Chondrocyte (in vitro differentiated cells): ENCODE measurements at places on chromosomes 2 and 18. TPM values are rescaled to one million over a fixed set of nuclear protein-coding genes. Genes with fewer than 3 reads are reported as not detected.

Gene RAB6C
- 0.24 to 0.37 TPM (median 0.31 TPM) in 3 replicates for total RNA-seq

Gene GCKR
- total RNA-seq = 0.21 TPM in 1 of 3 replicates, not detected in the others

Gene ACTR1B
- 51.0 to 66.0 TPM (median 51.8 TPM) in 3 replicates for total RNA-seq

Gene KCNJ13
- total RNA-seq = not detected in 3 replicates

Gene EVX2
- not detected in 3 replicates for total RNA-seq

Gene ITPRID2
- 64.6 to 75.0 TPM (median 69.0 TPM) in 3 replicates for total RNA-seq

Gene C2orf15
- total RNA-seq = 0.17 to 0.26 TPM in 2 of 3 replicates, not detected in the other

Gene CCDC121
- 1.6 to 2.7 TPM (median 1.7 TPM) in 3 replicates for total RNA-seq

Gene CAPN14
- total RNA-seq = 0.10 to 0.39 TPM (median 0.15 TPM) in 3 replicates

Gene SIX2
- 35.0 to 93.2 TPM (median 35.1 TPM) in 3 replicates for total RNA-seq

Gene PID1
- 0.95 to 1.8 TPM (median 1.8 TPM) in 3 replicates for total RNA-seq

Gene FAM124B
- not detected in 3 replicates for total RNA-seq
